ENCODE measurements at places on chromosomes 2 and 18. TPM values are rescaled to one million over a fixed set of nuclear protein-coding genes. Genes with fewer than 3 reads are reported as not detected.

IL36A gene
- not detected for total RNA-seq

PGAP1 gene
- total RNA-seq: 9.8 TPM

RAD51AP2 gene
- total RNA-seq: 0.14 TPM

DSG1 gene
- total RNA-seq: 0.76 TPM

SLC30A3 gene
- total RNA-seq: 10.2 TPM

SERPINB11 gene
- total RNA-seq: not detected

DNA sequence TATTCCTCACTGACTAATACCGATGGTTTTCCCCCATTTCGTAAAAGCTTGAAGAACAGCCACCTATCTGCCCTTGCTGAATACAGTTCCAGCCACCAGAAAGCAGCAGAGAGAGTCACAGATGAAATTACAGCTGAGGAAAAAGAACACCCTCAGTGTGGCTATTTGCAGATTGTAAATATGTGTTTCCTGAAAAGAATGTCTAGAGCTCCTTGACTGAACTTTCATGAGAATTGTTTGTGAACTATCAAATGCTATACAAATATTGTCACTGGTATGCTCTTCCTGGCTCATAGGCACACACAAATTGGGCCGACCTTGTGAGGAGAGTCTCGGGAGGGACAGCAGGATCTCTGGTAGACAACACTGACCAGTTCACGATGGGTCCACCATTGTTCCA lies 58.1 kb upstream of the TTC39C start:
- H3K4me1 ChIP-seq: no peaks in the 10 kb centered on the region
- no peak for DNase-seq
- H3K4me3 ChIP-seq: no peak overlapping the region
- H3K27ac ChIP-seq: no peak overlapping the region

- no peaks in the 10 kb centered on the region for H3K36me3 ChIP-seq
- no peaks in the 10 kb centered on the region for H3K27me3 ChIP-seq
- H3K4me1 ChIP-seq: no peaks in the 10 kb centered on the region
These were observed 34.9 kb downstream of the KCNIP3 start for GRCh38 chr2:95332036-95332435.

- H3K4me1 ChIP-seq: no peaks in the 10 kb centered on the region
- DNase-seq: no peak
- H3K4me3 ChIP-seq: no peak overlapping the region
- peaks cover 7% of the 10 kb centered on the region for H3K36me3 ChIP-seq
- no peaks in the 10 kb centered on the region for H3K27me3 ChIP-seq
- no peak overlapping the region for H3K27ac ChIP-seq
These were observed 30.0 kb downstream of the VIL1 start for GRCh38 chr2:218448934-218449333.

- no peak for DNase-seq
- no peaks in the 10 kb centered on the region for H3K4me1 ChIP-seq
- peaks cover 98% of the 10 kb centered on the region for H3K36me3 ChIP-seq
- no peak overlapping the region for H3K4me3 ChIP-seq
These were observed 18.7 kb downstream of the ORC2 start for GRCh38 chr2:200944467-200945394.

DNA sequence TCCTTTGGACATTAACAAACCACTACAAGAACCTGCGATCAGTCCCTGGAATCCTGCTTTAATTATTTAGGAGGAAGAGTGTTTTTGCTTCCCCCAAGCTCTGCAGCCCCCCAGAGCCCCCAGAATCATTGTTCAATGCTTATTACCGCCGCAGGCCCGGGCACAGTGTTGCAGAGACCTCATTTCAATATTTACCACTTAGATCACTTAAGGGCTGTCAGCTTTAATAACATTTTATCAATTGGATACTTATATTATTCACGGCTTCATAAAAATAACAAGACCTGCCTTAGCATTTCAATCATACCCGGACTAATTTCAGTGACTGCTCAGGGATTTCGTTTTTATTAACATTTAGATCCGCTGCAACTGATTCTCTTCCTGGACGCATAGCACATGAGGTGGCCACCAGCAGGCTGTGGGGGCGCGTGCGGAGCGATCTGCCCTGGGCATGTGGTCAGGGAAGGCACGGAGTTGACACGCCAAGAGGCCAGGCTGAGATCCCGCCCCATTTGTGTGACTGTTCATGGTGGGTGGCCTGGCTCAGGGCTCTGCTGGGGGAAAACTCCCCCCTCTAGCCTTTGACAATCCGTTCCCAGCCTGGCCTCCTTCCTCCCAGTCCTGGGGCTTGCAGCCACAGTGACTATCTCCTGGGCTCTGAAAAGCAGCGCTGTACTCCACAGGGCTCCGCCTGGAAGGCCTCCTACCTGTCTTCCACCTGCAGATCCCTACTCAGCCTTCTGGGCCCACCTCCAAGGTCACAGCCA lies 267.6 kb downstream of the SRBD1 start:
- H3K4me3 ChIP-seq: no peak overlapping the region
- no peak for DNase-seq
- H3K36me3 ChIP-seq: no peaks in the 10 kb centered on the region
- no peaks in the 10 kb centered on the region for H3K27me3 ChIP-seq
- no peaks in the 10 kb centered on the region for H3K4me1 ChIP-seq

DNA sequence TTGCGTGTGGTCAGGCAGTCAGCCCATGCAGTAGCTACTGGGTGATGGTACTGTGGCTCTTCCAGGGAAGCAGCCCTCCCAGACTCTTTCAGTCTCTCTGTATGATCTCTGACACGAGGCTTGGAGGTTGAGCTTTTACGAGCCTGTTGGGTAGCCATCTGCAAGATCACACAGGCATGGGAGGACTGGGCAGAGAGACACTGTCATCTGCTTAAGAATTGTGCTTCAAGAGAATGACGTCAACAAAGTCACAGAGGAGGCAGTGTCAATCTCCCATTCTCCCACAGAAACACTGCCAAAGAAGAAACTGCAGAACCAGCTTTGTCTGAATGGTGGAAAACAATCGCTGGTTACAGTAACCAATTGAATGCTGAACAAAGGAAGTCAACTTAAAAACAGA lies 78.4 kb upstream of the MC2R start:
- no peaks in the 10 kb centered on the region for H3K27me3 ChIP-seq
- no peak overlapping the region for H3K4me3 ChIP-seq
- no peak overlapping the region for H3K27ac ChIP-seq
- DNase-seq: no peak

DNA sequence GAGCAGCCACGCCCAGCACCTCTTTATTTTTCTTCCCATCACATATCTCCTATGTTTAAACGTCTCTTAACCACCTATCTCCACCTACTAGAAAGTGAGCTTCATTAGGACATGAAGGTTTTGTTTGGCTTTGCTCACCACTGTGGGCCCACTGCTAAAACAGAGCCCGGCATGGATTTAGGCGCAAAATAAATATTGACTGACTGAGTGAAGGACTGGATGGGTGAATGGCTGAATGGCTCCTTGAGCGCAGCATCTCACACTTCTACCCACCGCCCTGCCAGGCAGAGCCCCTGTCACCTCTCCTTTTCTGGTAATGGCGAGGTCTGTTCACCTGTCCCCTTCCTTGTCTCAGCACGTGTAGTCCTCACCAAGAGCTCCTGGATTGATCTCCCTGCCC lies 10.1 kb downstream of the CAPG start:
- H3K27ac ChIP-seq: no peak overlapping the region
- DNase-seq: no peak
- no peaks in the 10 kb centered on the region for H3K27me3 ChIP-seq
- H3K4me3 ChIP-seq: no peak overlapping the region

DNA sequence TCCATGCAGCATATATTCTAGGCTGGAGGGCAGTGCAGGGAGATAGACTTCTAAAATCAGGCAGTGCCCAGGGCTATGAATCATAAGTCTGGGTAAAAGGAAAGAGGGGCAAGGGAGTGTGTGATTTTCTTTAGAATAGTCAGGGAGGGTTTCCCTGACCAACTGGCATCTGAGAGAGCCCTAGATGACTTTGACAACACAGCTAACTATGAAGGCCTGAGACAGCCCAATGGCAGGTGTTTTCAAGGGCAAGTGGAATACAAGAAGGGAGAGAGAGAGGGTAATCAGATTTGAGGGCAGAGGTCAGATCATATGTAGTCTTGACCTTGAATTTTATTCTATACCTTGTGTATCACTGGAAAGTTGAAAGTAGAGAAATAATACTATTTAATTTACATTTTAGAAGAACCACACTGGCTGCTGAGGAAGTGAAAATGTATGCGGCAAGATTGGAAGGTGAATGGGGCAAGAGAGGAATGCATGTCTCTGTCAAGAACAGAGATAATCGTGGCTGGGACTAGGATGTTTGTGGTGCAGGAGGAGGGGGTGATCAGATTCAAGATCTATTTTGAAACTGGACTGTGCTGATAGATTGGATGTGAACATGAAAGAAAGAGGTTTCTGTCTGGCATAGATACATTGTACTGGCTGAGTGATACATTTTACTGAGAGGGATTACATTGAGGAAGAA lies 1.9 kb upstream of the ITGB6 start:
- no peak for DNase-seq
- H3K27me3 ChIP-seq: no peaks in the 10 kb centered on the region
- H3K36me3 ChIP-seq: no peaks in the 10 kb centered on the region

DNA sequence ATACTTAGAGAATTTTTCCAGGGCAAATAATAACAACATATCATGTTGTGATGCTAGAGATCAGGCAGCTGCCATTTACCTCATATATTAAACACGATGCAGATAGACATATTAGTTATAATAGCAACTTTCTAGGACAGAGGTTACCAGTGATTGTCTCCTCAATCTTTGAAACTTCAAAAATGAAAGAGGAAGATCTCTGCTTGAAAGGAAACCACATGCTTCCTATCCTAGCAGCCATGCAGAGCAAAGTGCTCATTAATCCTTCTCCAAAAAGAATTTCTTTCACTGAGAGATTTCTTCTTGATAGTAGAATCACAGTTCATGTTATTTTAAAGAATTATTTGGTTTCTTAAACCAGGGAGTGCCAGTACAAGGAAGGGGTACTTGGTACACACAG lies 317.2 kb downstream of the CPS1 start:
- no peak overlapping the region for H3K27ac ChIP-seq
- DNase-seq: no peak
- no peaks in the 10 kb centered on the region for H3K36me3 ChIP-seq
- H3K27me3 ChIP-seq: no peaks in the 10 kb centered on the region
- no peak overlapping the region for H3K4me3 ChIP-seq

- no peaks in the 10 kb centered on the region for H3K36me3 ChIP-seq
- H3K4me3 ChIP-seq: no peak overlapping the region
- H3K4me1 ChIP-seq: peaks cover 40% of the 10 kb centered on the region
- no peaks in the 10 kb centered on the region for H3K27me3 ChIP-seq
- no peak overlapping the region for H3K27ac ChIP-seq
These were observed 77.5 kb downstream of the CDCA7 start for GRCh38 chr2:173432049-173432754.

GRCh38 chr2:99520813-99521212 lies 31.0 kb upstream of the REV1 start:
- H3K4me1 ChIP-seq: no peaks in the 10 kb centered on the region
- H3K27me3 ChIP-seq: no peaks in the 10 kb centered on the region
- no peaks in the 10 kb centered on the region for H3K36me3 ChIP-seq
- no peak for DNase-seq
- H3K27ac ChIP-seq: no peak overlapping the region

DNA sequence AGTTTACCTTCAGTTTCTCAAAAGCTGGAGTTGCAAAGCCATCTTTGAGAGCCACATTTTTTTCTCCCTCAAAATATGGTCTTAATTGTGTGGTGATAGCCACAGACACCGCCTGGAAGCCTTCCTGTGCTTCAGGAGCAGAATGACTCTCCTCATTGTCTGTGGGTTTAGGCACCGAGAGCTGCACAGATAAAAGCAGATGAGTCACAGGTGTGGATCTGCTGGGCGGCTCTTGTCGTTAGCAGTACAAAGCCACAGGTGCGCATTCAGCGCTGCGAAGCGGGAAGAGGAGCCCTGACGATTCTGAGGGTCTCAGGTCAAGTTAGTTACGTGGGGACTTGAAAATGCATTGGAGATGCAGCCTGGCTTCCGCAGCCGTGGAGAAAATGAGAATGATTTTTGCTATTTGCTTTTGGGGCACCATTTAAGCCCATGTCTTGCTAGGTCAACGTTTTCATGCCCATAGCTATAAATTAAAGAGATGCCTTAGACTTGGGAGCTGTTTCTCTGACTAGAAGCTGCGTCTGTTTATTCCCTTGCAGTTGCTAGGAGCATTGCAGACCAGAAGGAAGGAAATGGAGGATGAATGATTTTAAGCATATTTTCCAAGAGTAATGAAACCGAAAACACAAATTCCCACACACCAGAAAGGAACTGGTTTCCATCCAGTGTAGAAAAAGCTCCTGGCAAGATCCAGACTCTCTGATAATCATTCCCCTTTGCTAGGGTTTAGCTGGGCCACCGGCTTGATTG lies 51.5 kb downstream of the KLHL29 start:
- no peak overlapping the region for H3K27ac ChIP-seq
- H3K36me3 ChIP-seq: no peaks in the 10 kb centered on the region
- no peak for DNase-seq
- H3K4me3 ChIP-seq: no peak overlapping the region
- H3K4me1 ChIP-seq: no peaks in the 10 kb centered on the region

DNA sequence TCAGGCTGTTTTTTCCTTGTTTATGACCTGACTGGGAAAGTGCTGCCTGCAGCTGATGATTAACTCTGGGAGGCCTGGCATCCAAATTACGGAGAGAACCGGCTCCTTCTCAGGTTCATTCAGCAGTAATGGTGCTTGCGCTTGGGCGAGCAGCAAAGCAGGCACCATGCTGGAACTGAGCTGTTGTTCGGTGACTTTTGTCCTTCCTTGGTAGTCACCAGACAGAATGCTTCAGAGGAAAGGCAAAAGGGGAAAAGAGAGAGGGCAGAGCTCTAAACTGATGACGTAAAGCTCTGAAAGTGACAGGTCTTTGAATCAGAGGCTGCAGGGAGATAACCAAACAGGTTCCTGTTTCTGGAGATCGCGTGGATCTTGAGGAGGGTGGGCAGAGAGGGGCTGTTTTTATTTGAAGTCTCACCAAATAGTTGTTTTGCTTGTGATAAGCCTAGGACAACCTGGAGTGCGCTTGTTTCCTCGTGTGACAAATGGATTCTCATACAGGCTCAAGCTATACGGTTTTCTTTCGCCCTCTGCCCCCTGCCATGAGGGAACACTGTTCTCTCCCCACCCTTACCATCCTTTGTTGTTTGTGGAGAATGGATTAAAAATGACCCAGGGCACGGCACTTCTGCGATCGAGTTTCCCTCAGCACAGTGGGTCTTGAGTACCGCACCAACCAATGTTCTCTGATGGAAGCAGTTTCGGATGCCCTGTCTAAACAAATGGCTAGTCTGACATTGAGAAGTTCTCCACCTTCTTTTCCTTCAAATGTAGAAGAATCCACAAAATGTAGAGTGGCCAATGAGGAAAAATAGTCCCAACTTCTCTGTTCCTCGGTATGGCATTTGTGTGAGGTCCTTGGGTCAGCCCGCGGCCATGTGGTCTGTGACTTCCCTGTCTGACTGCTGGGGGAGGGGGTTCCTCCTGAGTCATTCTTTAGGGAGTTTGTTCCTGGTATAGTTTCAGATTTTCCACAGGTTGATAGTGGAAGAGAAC lies 1.3 kb downstream of the RASGRP3 start:
- peak overlapping the region; percentile 89 for H3K27ac ChIP-seq
- no peaks in the 10 kb centered on the region for H3K36me3 ChIP-seq
- no peaks in the 10 kb centered on the region for H3K4me1 ChIP-seq
- peak overlapping the region; percentile 65 for H3K4me3 ChIP-seq
- peak; percentile 57 for DNase-seq

All from heart right ventricle (tissue), 16 donors.